HCT116 (cell line): ENCODE measurements at places on chromosomes 11 and 22.
A peak's percentile ranks its signal among the peaks of the same experiment; 100 is the strongest.

- DNase-seq: no peak
Measured at GRCh38 chr11:103936059-103936458, 100.4 kb upstream of the DDI1 start.

GRCh38 chr11:11435635-11436034, 82.6 kb upstream of the CSNK2A3 start:
- DNase-seq: no peak

GRCh38 chr11:33177676-33178336, 16.5 kb upstream of the CSTF3 start:
- DNase-seq: no peak

DNA sequence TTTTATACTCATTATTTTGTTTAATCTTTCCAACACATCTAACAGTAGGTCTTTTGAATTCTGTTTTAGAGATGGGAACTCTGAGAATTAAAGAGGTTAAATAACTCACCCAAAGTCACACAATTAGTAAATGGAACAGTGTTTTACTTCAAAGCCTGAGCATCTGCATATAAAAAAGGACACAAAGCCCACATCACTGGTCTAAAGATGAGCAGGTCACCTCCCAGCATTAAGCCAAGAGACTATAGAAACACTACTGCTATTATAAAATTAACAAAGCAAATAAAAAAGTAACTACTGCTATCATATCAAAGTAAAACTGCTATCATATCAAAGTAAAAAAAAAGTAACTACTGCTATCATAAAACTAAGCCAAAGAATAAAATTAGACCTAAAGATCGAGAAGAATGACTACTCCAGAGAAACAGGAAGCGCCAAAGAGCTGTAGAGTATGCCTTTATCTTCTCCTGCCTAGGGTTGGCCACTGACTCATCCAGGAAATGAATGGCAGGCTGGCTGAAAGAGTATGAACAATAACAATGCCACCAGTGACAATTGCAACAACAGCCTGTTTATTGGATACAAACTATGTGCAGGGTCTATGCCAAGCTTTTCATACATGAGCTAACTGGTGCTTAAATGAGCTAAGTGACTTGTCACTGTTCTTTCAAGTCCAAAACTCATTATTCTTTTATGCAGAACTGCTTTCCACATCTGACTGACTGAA, 1153.0 kb upstream of the TENM4 start:
- no peak for DNase-seq

GRCh38 chr11:130031945-130032344, 29.3 kb upstream of the PRDM10 start:
- no peak for DNase-seq

GRCh38 chr11:72363112-72363511, 71.2 kb downstream of the CLPB start:
- DNase-seq: no peak

DNA sequence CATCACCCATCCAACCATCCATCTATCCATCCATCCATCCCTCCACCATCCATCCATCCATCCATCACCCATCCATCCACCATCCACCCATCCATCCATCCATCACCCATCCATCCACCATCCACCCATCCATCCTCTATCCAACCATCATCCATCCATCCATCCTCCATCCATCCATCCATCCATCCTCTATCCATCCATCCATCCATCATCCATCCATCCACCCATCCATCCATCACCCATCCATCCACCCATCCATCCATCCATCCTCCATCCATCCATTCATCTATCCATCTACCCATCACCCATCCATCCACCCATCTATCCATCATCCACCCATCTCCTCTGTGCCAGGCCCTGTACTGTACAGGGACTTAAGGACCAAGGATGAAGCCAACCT, 62.2 kb upstream of the WNT11 start:
- DNase-seq: no peak

- DNase-seq: no peak
Measured at GRCh38 chr11:130480186-130480585, 31.7 kb downstream of the ADAMTS15 start.

DNA sequence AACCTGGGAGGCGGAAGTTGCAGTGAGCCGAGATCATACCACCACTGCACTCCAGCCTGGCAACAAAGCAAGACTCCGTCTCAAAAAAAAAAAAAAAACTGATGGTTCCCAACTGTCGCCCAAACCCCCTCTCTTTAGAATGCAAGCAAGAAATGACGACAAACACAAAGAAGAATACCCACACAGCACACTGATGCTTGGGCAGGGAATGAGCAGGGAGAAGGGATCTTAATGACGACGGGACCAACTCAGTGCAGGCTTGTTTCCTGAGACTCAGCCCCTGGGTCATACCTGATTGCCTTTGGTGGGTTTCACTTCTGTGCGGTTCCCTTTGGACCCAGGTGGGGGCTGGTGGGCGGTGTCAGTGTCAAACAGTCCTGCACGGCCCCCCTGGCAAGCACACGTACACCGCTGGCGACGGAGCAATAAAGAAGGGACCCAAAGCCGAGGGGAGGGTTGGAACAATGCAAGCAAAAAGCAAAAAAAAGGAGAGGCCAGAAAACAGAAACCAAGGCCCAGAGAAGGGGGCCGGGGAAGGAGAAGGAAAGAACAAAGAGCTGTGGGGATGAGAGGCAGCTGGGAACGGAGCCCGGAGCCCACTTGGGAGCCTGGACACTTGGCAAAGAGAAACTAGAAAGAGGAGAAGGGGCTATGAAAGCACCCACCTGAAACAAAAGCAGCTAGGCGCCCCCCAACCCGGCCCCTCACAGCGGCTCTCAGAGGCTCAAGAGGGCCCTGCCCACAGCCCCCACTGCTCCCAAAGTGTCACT, 99.6 kb downstream of the CELSR1 start:
- no peak for DNase-seq

GRCh38 chr11:28461338-28461737, 353.1 kb downstream of the METTL15 start:
- DNase-seq: no peak

- no peak for DNase-seq
Measured at GRCh38 chr11:20156876-20157613, 3.2 kb downstream of the DBX1 start.

DNA sequence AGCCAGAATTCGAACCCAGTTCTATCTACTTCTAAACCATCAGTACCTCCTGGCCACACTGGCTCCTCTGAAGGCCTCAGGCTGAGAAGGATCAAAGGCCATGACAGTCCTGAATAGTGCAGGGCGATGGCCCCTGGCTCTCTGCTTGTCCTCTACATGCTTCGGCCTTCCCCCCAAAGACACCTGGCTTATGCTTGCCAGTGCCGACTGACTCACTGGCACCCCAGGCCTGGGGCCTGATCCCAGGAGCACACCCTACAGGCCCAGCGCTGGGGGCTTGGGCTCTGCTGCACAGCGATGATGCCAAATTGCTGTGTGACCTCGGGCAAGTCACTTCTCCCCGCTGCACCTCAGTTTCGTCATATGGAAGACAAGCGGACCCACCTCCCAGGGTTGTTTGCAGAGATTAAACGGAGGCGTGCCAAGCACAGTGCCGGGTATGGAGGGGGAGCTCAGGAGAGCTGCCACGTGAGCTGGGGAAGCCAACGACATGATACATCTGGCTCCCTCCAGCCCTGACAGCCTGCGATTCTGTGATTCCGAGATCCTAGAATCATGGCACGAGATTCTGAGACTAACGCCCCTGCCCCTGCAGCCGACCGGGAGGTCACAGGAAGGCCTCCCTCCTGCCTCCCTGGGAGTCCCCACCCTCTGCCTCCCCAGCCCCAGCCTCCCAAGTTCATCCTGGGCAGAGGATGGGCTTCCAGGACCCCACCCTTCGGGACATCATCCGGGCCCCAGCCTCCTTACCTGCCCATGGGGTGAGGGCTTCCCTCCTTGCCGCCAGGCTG, 1.0 kb downstream of the SSTR3 start:
- no peak for DNase-seq

- no peak for DNase-seq
Measured at GRCh38 chr11:115219376-115219775, 284.8 kb downstream of the CADM1 start.

DNA sequence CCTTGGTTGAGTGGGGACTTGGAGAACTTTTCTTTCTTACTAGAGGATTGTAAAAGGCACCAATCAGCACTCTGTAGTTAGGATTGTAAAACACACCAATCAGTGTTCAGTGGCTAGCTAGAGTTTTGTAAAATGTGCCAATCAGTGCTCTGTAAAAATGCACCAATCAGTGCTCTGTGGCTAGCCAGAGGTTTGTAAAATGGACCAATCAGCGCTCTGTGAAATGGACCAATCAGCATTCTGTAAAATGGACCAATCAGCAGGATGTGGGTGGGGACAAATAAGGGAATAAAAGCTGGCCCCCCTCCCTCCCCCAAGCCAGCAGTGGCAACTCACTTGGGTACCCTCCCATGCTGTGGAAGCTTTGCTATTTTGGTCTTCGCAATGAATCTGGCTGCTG, 5.5 kb upstream of the DRG1 start:
- no peak for DNase-seq

GRCh38 chr11:69599502-69599901, 41.5 kb upstream of the CCND1 start:
- DNase-seq: no peak

- DNase-seq: no peak
Measured at GRCh38 chr11:19200410-19201201, 1.2 kb downstream of the CSRP3 start.

- no peak for DNase-seq
Measured at GRCh38 chr22:22507743-22508273, 734 bp downstream of the ZNF280B start.

DNA sequence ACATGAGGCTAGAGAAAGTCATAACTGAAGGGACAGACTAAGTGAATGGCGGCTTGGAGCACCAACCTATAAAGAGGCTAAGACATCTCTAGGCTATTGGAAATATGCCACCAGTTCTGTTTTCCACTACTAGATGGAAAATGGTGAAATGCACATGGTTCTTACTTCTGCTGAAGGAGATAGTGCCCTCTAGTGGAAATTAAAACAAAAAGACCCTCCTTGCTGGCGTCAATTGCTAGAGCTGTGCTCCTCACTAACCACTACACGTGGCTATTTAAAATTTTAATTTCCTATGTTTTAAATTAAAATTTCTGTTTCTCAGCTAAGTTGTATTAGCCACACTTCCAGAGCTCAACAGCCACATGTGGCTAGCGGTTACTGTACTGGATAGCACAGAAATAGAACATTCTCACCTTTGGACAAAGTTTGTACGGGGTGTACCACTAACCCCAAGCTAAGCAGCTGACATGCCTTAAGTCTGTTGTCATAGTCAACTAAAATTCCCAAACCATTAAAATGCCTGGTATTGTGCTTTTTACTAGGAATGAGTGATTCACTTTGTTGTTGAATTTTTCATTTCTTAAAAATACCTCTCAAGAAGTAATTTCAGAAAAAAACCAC, 34.1 kb upstream of the CALCA start:
- DNase-seq: peak; percentile 47

GRCh38 chr11:47354913-47355282, 2.4 kb upstream of the MYBPC3 start:
- DNase-seq: no peak

DNA sequence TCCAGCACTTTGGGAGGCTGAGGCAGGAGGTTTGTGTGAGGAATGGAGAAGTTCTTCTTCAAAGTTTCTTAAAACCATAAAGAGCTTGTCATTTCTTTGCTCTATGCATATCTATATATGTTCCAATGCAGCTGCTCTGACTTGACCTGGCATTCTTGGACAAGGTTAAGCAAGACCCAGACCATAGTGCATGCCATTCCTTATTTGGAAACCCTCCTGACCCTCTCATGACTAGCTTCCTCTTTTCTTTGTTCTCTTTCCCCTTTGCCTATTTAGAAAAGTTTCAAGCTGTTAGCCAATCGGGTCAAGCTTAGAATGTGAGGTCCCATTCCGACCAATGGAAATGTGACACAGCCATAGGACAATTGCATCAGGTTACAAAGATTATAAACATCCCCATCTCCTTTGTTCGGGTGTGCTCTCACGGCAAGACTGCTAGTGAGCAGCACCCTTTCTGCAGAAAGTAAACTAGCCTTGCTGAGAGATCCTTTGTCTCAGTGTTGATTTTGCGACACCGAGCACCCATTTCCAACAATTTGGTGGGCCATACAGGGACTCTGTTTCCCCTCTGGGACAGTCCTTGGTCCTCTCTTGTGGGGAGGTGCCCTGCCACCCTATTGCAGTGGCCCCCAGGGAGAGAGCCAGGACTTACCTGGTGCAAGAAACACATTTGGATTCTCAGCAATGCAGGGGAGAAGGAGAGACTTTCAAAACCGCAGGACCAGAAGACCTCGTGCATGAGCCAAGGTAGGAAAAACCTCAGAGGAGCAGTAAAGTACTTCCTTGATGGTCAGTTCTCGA, 39.9 kb upstream of the ANO1 start:
- no peak for DNase-seq

GRCh38 chr11:65821107-65821506, 12.7 kb upstream of the SNX32 start:
- no peak for DNase-seq

GRCh38 chr11:12827369-12827768, 153.1 kb downstream of the TEAD1 start:
- DNase-seq: no peak

DNA sequence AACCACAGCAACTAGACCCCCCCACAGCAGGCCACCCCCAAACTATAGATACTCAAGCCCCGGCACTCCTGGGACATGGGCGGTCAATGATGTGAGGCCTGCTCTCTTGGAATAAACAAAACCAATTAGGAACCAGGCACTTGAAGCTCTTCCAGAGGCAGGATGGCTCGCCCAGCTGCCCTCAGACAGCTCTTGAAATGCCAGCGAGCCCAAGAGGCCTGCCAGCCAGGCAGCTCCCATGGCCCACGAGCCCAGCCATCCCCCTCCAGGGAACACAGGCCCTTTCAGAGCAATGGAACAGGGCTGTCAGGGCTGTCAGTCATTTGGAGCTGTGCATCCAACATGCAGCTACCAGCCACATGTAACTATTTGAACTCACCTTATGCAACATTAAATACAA, 34.0 kb upstream of the TFIP11 start:
- DNase-seq: no peak

- DNase-seq: no peak
Measured at GRCh38 chr22:30990690-30991089, 21.6 kb downstream of the TUG1 start.

DNA sequence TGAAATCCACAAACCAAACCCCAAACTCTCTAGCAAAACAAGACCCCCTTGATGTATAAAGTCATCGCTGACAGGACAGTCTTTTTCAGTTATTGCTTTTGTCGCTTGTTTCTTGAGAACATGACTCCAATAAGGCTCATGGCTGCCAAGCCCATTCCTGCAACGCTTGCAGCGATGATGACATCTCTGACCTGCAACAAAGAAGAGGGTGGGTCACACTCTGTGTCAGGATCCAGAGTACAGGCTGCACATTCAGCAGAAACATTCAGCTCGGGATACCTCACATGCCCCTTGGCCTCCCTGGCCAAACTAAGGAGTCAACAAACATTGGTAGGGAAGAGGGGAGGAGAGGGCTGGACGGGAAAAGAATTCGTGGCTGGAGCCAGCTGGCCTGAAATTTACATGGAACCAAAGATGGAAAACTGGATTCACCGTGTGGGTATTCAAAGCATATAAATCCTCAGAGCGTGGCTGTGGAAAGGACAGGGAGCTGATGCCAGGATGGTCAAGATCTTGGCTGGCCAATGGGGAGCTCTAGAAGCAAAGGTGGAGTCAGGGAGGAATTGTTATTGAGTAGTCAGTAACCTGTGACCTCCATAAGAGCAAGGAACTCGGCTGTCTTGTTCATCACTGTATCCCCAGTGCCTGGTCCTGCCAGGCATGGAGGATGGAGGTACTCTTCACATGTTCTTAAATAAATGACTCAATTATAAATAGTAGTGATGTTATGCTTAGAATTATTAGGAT, 11.8 kb upstream of the PLAAT2 start:
- DNase-seq: no peak
